ENCODE measurements at places on chromosomes 1 and 21. TPM values are rescaled to one million over a fixed set of nuclear protein-coding genes. Genes with fewer than 3 reads are reported as not detected.
A peak's percentile ranks its signal among the peaks of the same experiment; 100 is the strongest.

DNA sequence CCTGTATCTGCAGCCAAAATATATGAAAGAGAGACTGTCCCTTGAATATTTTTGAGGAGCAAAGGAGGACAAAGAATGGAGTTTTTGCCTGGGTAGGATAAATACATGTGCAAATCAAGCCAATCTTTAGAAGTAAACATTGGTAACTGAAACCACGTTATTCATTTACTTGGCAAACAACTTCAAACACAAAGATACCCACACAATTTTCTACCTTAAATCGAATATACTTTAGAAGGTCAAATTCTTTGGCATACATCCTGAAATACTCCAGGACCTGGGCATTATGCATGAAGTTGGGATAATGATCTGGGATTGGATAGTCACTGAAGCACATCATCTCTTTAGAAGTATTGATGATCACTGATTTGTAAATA is 9.6 kb downstream of the FMO5 start:
- no peaks in the 10 kb centered on the region for H3K36me3 ChIP-seq
- H3K27me3 ChIP-seq: no peaks in the 10 kb centered on the region
- no peaks in the 10 kb centered on the region for H3K4me1 ChIP-seq
- DNase-seq: no peak
- H3K27ac ChIP-seq: no peak overlapping the region

KRTAP19-1 gene
- 0.44 TPM for polyA plus RNA-seq

NMNAT2 gene
- polyA plus RNA-seq: 0.80 TPM

KRTAP21-2 gene
- not detected for polyA plus RNA-seq

DNA sequence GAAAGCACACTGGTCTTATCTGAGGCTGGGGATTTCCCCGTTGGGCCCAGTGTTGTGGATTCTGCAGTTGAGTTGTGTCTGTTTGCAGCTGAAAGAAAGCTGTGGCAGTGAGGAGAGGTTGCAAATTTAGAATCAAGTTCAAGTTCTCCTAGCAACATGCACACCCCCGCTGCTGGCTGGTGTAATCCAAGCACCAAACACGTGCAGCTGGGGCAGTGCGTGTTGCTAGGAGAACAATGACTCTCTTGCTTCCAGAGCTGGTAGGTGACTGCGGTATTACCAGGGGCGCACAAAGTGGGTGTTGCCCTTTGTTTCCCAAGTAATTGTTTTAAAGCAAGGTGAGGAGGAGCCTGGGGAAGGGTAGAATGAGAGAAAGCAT is 91.5 kb downstream of the IER5 start:
- no peak overlapping the region for H3K4me3 ChIP-seq
- DNase-seq: no peak
- H3K27ac ChIP-seq: no peak overlapping the region
- no peaks in the 10 kb centered on the region for H3K4me1 ChIP-seq

H3-3A gene
- 221 TPM for polyA plus RNA-seq

GRCh38 chr1:116099379-116099778 is 11.8 kb upstream of the MAB21L3 start:
- H3K4me1 ChIP-seq: no peaks in the 10 kb centered on the region
- DNase-seq: no peak
- H3K36me3 ChIP-seq: peaks cover 2% of the 10 kb centered on the region

DNA sequence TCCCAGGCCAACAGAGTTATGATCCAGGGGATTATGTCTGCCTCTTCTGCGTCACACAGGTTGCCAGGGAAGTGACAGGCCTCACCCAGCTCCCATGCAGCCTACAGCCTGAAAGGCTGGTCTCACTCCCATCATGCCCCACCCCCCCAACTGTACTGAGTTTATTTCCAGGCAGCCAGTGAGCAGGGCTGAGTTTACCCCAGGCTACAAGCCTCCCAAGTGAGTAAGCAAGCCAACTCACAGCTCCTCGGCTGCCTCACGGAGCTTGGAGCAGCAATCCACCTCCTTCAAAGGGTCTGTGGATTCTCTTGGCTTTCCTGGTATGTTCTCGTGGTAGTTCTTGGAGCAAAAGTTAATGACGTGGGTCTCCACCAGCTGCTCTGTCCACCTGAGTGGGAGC is 1147.6 kb upstream of the ADGRL4 start:
- no peak for DNase-seq
- H3K27me3 ChIP-seq: no peaks in the 10 kb centered on the region
- H3K36me3 ChIP-seq: no peaks in the 10 kb centered on the region

DNA sequence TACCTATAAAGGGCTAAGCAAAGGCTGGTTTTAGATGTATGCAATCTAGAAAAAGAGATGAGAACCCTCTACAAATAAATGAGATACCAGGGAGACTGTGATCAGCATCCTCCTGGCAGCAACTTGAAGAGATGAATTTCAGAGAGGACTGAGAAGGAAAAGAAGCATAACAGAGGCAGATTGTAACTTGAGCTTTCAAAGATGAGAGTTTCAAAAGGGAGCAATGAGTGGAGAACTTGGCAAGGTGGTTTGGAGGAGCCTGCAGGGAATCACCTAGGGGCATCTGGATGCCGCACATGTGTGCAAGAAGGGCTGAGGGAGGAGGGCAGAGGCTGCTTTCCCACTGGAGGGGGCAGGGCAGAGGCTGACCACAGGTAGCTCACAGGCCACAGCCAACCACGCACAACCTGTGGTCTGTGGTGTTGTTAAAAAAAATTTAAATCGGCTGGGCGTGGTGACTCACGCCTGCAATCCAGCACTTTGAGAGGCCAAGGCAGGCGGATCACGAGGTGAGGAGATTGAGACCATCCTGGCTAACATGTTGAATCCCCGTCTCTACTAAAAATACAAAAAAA is 50.2 kb downstream of the PCNX2 start:
- H3K27me3 ChIP-seq: no peaks in the 10 kb centered on the region
- no peak overlapping the region for H3K27ac ChIP-seq

DNA sequence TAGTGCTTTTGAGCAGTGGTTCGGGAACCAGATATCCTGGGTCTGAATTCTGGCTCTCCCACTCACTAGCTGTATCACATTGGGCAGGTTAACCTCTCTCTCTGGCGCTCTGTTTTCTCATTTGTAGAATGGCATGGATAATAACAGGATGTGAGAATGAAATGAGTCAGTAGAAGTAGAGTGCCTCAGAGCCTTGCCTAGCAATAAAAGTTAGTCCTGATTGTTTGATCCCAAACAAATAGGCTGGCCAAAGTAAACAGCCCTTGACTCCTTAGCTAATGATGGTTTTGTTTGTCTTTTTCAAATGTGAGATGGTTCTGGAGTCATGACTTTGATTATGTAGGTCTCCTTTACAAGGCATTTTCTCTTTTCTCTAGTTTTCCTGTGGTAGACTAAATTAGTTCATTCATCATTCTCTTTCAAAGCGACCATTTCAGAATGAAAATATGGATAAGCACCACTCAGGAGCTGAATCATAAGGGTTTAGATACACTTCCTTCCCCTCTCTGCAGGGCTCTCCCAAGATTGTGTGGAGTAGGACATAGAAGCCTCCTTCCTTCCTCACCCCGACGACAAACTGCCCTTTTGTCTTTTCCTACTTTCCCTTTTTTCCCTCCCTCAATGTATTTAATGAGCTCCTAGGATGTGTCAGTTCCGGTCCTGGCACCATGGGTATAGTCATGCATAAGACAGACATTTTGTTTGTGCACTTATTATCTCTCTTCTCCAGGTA is 23.1 kb downstream of the KIAA0040 start:
- peak overlapping the region; percentile 48 for H3K27ac ChIP-seq
- no peak for DNase-seq
- no peak overlapping the region for H3K4me3 ChIP-seq
- no peaks in the 10 kb centered on the region for H3K27me3 ChIP-seq
- H3K36me3 ChIP-seq: peaks cover 24% of the 10 kb centered on the region
- H3K4me1 ChIP-seq: peaks cover 34% of the 10 kb centered on the region

DNA sequence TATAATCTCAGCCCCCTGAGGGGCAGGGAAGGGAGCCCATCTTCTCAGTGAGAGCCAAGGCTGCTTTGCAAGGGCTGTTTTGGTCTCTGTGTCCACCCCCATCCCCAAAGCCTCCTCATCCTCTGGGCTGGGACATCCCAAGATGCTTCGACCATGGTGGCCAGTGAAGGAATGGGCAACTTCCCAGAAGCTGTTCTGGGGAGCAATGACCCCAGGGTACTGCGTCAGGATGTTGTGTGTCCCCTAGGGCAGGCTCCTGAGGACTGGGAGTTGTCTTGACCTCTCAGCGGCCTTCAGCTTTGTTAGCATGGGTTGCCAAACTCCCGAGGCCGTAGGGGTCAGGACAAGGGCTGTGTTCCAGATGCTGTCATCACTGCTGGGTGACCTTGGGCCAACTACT is 238.4 kb upstream of the POU3F1 start:
- peaks cover 6% of the 10 kb centered on the region for H3K27me3 ChIP-seq
- DNase-seq: no peak
- H3K36me3 ChIP-seq: no peaks in the 10 kb centered on the region
- H3K27ac ChIP-seq: no peak overlapping the region
- no peak overlapping the region for H3K4me3 ChIP-seq

FOXD2 gene
- 0.05 TPM for polyA plus RNA-seq

IGSF21 gene
- polyA plus RNA-seq: not detected

TIE1 gene
- polyA plus RNA-seq: not detected

HPDL gene
- polyA plus RNA-seq: 0.14 TPM

SPRR2G gene
- polyA plus RNA-seq: 6.2 TPM

OLIG2 gene
- not detected for polyA plus RNA-seq

GRCh38 chr1:151047925-151048644 is 534 bp downstream of the C1orf56 start:
- H3K4me3 ChIP-seq: peak overlapping the region; percentile 48
- H3K4me1 ChIP-seq: peaks cover 14% of the 10 kb centered on the region
- no peaks in the 10 kb centered on the region for H3K27me3 ChIP-seq
- no peak for DNase-seq
- H3K36me3 ChIP-seq: peaks cover 15% of the 10 kb centered on the region
- H3K27ac ChIP-seq: peak overlapping the region; percentile 51

MPZ gene
- polyA plus RNA-seq: 0.45 TPM

- H3K4me3 ChIP-seq: peak overlapping the region; percentile 34
- peaks cover 8% of the 10 kb centered on the region for H3K4me1 ChIP-seq
- H3K36me3 ChIP-seq: no peaks in the 10 kb centered on the region
- no peak overlapping the region for H3K27ac ChIP-seq
- H3K27me3 ChIP-seq: peaks cover 9% of the 10 kb centered on the region
- no peak for DNase-seq
These were observed 457 bp downstream of the VAV3 start for GRCh38 chr1:107964336-107965109.

- H3K4me3 ChIP-seq: no peak overlapping the region
- H3K4me1 ChIP-seq: no peaks in the 10 kb centered on the region
- H3K27ac ChIP-seq: no peak overlapping the region
These were observed 51.3 kb downstream of the MAP10 start for GRCh38 chr1:232856541-232856940.

DNA sequence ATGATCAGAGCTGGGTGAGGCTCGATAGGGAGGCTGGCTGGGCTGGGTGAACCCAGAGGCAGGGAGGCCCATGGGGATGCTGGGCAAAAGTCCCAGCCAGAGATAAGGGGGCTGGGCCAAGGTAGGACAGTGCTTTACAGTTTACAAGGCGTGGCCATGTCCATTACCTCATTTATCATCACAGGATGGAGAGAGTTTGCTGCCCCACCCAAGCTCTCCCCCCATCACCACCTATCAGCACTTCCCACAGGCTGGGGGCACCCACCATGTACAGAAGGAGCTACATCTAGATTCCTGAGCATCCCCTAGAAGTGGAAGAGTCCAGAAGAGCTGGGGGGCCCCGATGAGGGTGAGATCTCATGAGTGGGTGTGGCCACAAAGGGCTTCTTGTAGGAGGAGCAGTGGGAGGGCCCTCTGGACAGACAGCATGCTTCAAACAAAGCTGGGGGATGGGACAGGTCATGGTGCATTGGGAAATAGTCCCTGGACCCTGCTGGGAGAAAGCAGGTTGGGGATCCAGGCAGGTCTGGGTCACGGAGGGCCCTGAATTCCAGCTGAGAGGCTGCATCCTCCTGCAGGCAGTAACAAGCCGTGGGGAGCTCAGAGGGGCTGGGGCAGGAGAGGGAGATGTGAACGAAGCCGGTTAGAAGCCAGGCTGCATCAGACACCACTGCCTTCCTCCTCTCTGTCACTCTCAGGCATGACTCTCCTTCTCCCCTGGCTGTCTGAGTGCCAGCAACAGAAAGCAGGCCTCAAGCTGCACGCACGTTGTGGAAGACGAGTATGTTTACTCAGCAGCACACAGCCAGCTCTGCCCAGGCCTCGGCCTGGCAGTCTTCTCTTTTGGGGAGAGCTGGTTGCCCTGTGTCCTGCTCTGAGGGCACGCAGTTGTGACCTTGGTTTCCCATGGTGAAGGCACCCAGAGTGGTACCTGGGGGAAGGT is 202.3 kb downstream of the HIVEP3 start:
- peaks cover 23% of the 10 kb centered on the region for H3K4me1 ChIP-seq
- no peak overlapping the region for H3K27ac ChIP-seq
- no peak overlapping the region for H3K4me3 ChIP-seq
- DNase-seq: no peak

DNA sequence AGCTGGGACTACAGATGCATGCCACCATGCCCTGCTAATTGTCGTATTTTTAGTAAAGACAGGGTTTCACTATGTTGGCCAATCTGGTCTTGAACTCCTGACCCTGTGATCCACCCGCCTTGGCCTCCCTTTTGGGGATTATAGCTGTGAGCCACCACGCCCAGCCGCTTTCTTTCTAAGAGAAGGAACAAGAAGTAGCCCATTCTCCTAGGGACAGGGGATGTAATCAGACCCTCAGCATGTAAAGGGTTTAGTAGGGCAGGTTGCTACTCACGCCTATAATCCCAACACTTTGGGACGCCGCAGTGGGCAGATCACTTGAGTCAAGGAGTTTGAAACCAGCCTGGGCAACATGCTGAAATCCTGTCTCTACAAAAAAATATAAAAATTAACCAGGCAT is 189.7 kb downstream of the TOMM20 start:
- no peak for DNase-seq
- H3K36me3 ChIP-seq: no peaks in the 10 kb centered on the region
- peaks cover 3% of the 10 kb centered on the region for H3K27me3 ChIP-seq

SPATA46 gene
- polyA plus RNA-seq: not detected

BRINP3 gene
- polyA plus RNA-seq: not detected

GRCh38 chr1:85836736-85837135 is 128.5 kb upstream of the ZNHIT6 start:
- H3K27ac ChIP-seq: no peak overlapping the region
- no peaks in the 10 kb centered on the region for H3K4me1 ChIP-seq
- no peaks in the 10 kb centered on the region for H3K36me3 ChIP-seq

DNA sequence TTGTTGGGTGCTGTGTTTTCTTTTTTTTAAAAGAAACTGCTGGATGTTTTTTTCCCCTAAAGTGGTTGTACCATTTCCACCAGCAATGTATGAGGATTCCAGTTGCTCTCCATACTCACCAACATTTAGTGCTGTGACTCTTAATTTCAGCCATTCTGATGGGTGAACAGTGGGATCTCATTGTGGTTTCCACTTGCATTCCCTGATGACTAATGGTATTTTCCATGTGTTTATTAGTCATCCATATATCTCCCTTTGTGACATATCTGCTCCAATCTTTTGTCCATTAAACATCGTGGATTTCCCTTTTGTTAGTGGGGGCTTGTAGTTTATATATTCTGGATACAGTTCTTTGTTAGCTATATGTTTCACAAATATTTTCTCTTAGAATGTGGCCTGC is 206.0 kb downstream of the CAMTA1 start:
- DNase-seq: peak; percentile 36
- no peak overlapping the region for H3K27ac ChIP-seq
- H3K4me1 ChIP-seq: peaks cover 6% of the 10 kb centered on the region
- H3K27me3 ChIP-seq: peaks cover 25% of the 10 kb centered on the region

SPATA45 gene
- not detected for polyA plus RNA-seq
